ENCODE measurements at places on chromosomes 12 and 14.

- DNase-seq, result no peak
Observed at GRCh38 chr14:71430678-71431376, 501.4 kb upstream of the RGS6 start.

- DNase-seq, result no peak
Observed at GRCh38 chr14:99525699-99526080, 44.5 kb downstream of the CCNK start.

GRCh38 chr14:81157431-81157830 lies 63.3 kb downstream of the GTF2A1 start:
- no peak for DNase-seq

- DNase-seq, result peak; percentile 57
Observed at GRCh38 chr12:97616946-97617345, 154.3 kb downstream of the RMST start.
